Daoy (cell line): ENCODE measurements at places on chromosomes 4 and X. TPM values are rescaled to one million over a fixed set of nuclear protein-coding genes. Genes with fewer than 3 reads are reported as not detected.

DNA sequence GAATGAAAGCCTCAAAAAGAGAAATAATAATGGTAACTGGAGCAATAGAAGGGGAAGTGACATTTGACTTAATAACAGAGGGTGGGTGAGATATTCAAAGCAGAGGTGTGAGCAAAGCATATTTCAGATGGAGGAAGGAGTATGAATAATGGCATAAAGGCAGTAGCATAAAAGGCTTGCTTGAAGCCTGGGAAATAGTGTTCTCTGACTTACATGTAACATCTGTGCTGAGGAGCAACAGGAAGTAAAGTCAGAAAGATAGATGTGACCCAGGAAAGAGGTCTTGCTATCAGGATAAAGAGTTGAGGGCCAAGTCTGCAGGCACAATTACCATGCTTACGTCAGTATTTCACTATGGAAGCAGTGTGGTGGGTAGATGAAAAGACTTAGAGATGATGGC, 28.4 kb downstream of the ATP10D start:
- DNase-seq = no peak

The ZNF718 gene
- 2.1 and 5.5 TPM in 2 replicates for total RNA-seq

GRCh38 chrX:65726715-65727114, 59.3 kb downstream of the MSN start:
- DNase-seq = no peak

DNA sequence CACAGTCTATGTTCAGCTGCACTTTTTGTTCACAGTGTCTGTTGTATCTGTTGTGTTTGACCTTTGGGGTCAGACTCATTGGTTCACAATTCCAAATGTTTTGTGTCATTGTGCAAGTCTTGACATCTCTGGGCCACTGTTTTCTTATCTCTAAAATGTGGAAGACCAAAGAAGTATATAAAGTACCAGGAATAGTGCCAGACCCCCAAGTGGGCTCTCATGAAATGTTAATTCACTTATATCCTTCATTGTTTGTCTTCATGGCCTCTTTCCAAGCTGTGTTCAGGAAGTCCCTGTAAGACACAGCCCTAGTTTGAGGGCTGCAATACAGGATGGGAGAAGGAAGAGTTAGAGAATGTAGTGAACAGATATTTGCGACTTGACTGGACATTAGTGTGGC, 468.3 kb upstream of the BOD1L1 start:
- DNase-seq = no peak

DNA sequence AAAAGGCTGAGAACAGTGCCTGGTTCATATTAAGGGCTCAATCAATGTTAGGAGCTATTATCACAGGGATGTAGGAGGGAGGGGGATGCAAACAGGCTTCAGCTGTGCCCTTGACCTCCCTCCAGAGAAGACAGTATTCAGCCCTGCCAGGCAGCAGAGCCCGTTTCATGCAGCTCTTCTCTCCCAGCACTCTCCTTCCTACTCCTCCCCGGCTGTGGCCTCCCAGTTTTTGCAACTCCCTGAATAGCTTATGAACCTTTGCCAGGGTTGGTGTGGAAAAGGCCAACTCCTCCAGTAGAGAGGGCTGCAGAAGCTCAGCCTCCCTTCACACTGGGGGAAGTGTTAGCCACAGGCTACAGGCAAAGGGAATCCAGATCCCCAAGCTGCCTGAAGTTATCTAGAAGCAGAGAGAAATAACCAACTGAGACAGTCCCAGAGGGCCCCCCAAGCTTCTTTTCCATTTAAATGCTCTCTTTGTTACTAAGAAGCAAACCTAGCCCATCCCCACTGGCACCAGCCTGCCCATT, 31.7 kb upstream of the APLN start:
- DNase-seq = no peak

DNA sequence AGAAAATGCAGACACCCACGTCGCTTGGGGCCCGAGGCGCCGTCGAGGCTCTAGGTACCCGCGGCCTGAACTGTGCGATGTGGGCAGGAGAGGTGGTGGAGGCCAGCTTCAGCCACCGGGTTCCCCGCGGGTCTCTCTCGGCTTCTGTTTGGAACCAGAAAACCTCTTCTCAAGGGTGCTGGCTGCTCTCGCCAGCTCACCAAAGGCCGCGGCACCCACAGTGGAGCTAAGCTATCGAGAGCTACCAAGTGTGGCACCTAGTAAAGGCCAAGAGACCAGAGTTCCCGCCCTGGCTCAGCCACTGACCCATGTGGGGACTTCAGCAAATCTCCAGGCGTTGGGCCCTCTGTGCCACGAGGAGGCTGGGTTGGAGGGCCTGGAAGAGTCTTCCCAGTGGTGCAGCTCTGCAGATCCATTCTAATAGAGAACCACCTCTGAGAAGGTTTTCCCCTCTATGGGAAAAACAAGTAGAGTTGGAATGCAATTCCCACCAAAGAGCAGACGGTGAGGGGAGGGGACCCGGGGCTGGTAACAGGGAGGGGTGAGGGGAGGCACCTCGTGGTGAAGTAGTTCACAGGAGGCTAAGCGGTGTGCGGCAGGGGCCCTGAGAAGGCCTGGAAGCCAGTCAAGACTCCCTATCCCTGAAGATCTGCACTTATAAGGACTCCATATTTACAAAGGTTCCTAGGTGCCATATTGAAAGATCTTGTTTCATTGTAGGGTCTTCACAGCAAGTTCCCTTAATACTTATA, 5.5 kb upstream of the HMGB3 start:
- DNase-seq = no peak

DNA sequence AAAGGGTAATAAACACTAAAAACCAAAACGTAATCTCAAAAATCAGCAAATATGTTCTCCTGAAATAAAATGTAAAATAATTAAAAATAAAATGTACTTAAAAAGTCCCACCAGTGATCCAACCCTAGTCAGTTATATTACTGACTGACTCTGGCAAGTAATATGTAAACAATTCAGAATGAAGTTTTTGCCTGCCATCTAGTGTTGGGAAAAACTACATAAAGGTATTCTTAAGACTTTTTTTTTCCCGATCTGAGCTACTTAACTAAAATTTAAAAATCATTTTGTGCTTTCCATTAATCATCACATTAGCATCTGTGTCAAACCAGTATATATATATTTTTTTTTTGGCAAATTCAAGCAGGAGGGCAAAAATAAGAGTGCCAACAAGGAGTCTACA, 24.0 kb downstream of the RCHY1 start:
- no peak for DNase-seq

DNA sequence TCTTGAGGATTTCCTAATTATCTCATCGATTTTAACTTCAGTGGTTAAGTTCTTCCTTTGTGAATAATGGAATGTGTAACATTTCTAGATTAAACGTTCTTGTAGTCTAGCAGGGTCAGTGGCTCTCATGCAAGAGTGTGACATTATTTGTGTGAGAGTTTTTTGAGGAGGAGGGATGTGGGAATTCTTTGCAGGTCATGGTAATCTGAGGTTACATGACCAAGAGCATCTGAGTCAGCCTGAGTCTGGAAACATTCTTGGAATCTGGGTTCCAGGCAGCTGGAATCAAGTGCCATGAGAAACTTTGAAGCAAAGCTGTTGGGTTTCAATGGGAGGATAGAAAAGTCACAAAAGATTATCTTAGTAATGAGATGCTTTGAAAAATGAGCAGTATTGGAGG, 49.5 kb downstream of the GK start:
- DNase-seq = peak; percentile 3
